ENCODE measurements at places on chromosomes 1 and 21.

DNA sequence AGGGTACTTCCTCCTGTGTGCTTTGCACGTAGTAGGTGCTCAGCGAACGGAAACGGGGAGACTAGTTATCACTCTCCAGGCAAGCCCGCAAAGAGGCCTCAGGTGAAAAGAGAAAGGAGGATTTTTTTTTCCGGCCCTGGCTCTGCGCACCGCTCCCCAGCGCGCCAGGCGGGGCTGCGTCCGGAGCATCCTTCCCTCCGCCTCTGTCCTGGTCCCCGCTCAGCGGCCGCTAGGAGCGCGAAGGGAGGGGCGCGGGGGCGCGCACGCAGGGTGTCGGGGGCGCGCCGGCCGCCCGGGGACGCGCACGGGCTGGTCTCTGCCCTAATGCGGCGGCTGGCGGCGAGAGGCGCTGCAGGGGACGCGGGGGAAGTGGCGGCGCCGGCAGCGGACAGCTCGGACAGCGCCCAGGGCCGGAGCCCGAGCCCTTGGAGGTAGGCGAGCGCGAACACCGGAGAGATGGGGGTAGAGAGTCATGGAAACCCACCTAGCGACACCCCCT lies 42.3 kb upstream of the NFASC start:
- DNase-seq: no peak

- no peak for DNase-seq
These were observed 1.7 kb upstream of the HLX start for GRCh38 chr1:220877377-220878095.

DNA sequence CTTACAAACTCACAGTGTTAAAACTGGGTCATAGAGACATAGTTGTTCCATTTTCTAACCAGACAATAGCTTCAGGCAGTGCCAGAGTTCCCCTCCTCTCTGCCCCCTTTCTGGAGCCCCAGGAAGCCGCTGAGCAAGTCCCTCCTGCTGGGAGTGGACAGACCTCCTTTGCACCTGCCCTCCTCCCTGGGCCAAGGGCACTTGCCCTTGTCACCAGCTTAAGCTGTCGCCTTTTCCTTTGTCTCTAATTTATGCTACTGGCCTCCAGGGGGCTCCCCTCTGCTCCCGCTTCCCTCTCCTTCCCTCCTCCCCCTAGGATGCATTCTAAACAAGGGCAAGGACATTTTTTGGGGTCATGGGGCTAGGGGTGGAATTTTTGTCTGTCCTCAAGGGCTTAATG lies 182.4 kb downstream of the MIS18A start:
- DNase-seq: no peak

- no peak for DNase-seq
These were observed 3.3 kb downstream of the NCMAP start for GRCh38 chr1:24558902-24559791.

- DNase-seq: no peak
These were observed 31.7 kb downstream of the SKI start for GRCh38 chr1:2259668-2260402.

GRCh38 chr1:155669233-155670162 lies 19.1 kb downstream of the YY1AP1 start:
- DNase-seq: no peak

DNA sequence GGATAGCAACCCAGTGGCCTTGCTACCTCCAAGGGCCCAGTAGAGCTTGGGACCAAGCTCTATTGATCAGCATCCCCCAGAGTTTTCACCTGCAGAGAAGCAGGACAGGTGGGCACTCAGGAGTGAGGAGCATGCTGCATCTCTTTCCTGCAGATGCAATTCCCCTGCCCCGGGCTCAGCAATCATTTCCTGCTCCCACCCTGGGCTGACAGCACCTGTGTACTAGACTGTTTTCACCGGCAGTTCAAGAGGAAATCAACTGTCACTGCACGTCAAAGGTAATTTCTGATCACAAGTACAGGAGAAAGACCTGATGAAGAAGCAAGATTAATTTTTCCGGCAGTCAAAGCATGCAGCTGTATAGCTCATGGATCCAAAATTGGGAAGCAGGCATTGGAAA lies 8.8 kb upstream of the NT5C1A start:
- DNase-seq: no peak

DNA sequence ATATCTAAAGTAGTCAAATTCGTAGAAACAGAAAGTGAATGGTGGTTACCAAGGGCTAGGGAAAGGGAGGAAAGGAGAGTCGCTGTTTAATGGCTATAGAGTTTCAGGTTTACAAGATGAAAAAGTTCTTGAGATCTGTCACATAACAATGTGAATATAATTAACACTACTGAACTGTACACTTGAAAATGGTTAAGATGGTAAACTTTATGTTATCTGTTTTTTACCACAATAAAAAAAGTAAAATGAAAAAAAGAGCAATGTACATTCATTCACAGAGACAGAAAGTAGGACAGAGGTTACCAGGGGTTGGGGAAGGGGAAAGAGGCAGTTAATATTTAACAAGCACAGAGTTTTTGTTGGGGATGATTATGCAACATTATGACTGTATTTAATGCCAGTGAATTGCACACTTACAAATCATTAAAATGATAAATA lies 53.3 kb upstream of the SEC16B start:
- no peak for DNase-seq

- no peak for DNase-seq
These were observed 38.8 kb downstream of the STXBP3 start for GRCh38 chr1:108785264-108785663.

Measured in stimulated activated CD8-positive, alpha-beta memory T cell treated with anti-CD3 and anti-CD28 coated beads, Interleukin-4, amount 100 ng/mL, for 4 hours (primary cell).